ENCODE measurements at places on chromosomes 4 and X.

DNA sequence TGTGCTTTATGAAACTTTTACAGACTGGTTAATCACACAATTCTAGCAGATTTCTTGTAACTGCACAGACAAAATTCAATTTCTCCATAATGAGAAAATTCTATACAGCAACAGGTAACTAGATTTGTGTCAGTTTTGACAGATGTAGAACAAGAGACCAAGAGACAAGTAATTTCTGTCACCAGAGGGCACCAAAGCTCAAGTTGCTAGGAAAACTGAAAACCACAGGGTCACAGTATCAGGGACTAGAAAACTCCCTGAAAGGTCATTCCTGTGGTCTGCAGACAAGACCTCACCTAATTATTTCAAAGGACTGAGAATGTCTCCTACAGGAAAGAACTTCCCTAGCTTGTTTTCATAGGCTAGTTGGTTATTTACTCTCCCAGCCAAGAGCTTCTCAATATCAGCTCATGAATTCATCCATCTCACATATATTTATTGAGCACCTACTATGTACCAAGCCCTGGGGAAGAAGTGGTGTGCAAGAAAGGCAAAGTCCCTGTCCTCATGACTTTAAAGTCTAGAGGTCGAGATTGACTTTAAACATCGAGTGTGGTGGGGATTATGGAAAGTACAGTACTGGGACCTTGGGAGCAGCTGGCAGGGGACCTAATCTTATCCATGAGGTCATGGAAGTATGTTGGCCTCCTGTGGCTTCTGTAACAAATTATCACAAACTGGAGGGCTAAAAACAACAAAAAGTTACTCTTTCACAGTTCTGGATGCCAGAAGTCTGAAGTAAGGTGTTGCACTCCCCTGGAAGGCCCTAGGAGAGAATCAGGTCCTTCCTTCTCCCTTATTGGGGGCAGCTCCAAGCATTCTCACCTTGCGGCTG is 47.8 kb upstream of the SETD7 start:
- DNase-seq: no peak

GRCh38 chr4:184471881-184472613 is 2.3 kb downstream of the IRF2 start:
- no peak for DNase-seq

DNA sequence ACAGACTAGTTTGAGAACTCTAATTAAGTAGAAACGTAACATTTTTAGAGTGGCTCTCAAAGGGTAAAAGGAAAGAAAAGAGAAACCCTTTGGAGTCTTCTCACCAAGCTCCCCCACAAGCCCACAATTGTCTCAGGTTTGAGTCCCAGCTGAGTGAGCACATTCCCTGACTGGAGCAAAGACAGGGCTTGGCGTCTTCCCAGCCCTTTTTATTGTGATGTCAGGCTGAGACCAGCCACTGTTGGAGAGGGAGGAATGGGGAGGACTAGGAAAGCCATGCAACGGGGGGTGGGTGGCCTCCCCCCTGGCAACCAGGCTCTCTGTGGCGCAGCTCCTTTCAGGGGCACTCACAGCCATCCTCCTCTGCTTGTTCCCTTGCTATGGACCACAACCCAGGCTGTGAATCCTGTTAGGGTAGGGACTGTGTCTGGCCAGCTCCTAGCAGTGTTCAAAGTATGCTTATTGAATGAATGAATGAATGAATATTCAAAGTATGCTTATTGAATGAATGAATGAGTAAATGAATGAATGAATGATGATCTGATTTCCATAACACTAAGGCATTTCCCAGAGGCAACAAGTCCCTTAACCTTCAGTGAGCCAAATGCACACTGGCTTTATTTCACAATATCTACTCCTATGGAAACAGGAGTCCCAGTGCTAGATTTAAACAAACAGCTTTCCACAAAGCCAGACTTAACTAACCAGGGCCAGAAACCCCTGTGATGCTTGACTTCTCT is 413.3 kb downstream of the MID1IP1 start:
- peak; percentile 59 for DNase-seq

DNA sequence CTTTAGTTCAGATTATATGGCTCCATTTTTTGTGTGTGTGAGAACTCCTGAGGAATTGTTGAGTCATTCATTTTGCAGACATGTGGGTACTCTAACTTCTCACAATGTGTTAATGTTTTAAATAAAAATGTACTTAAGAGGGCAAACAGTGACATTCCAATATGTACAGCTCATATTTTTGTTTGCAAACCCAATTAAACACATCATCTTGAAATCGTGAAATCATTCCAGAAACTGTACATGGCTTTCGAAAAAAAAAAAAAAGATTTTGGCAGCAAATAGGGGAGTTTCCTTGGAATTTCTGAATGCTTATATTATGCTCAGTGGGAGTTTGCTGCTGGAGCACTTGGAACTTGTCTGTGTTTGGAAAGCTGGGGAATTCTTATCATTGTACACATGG is 85.0 kb downstream of the HPGD start:
- DNase-seq: no peak

DNA sequence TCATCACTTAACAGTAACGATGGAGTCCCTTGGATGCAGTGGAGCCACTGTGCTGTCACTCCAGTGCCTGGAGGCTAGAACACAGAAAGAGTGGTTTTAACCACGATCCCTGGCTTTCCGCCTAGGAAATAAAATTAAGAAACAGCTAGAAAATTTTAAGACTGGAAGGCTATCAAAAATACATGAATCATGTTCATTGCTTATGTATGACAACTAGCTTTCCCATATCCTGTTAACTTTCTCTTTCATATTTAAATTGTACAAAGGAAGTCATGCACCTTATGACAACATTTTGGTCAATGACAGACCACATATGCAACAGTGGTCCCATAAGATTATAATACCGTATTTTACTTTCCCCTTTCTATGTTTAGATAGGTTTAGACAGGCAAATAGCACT is 115.1 kb downstream of the GALNTL6 start:
- DNase-seq: no peak

- no peak for DNase-seq
Observed at GRCh38 chr4:40812856-40813255, 63.1 kb downstream of the NSUN7 start.

- no peak for DNase-seq
Observed at GRCh38 chrX:3549411-3549911, 164.0 kb downstream of the PRKX start.

DNA sequence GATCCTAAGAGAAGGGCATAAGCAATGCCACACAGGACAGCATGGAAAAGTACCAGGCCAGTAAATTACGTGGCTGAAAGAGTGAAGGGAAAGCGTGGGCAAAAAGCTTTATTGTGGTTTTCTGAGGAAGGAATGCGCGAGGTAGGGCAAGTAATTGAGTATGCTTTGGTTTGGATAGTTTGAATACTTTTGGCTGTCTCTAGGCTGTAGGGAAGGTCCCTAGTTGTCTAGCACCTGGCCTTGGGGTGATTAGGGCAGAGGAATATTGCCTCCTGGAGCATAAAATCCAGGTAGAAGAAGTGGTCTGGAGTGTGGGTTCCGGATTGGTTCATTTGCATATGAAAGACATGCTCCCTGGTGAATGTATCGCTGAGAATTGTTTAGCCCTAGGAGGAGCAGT is 46.4 kb upstream of the NALF2 start:
- DNase-seq: no peak

GRCh38 chr4:70901607-70901983 is 574 bp upstream of the MOB1B start:
- DNase-seq: no peak

GRCh38 chr4:40507977-40508376 is 121.7 kb downstream of the RBM47 start:
- DNase-seq: no peak

GRCh38 chrX:9859711-9860555 is 73.7 kb downstream of the SHROOM2 start:
- no peak for DNase-seq

- no peak for DNase-seq
Observed at GRCh38 chr4:11710453-11711093, 281.9 kb upstream of the HS3ST1 start.

GRCh38 chr4:144818136-144818535 is 172.2 kb downstream of the HHIP start:
- DNase-seq: no peak

GRCh38 chr4:122746485-122746965 is 14.0 kb downstream of the BBS12 start:
- DNase-seq: no peak

DNA sequence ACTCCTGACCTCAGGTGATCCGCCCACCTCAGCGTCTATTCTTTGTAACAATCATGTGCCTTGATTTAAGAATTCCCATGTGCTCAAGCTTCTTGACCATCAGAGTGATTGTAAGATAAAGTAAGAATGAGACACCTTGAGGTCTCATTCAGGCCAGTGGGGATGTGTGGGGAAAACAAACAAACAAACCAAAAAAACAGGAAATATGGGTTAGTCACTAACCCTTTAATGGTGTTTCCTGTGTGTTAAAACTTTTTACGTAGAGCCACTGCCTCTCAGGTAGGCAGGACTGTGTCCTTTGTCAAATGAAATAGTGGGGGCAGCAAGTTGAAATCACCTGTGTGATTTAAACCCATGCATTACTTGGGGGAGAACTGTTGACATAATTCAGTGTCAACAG is 91.5 kb upstream of the DHRSX start:
- no peak for DNase-seq

DNA sequence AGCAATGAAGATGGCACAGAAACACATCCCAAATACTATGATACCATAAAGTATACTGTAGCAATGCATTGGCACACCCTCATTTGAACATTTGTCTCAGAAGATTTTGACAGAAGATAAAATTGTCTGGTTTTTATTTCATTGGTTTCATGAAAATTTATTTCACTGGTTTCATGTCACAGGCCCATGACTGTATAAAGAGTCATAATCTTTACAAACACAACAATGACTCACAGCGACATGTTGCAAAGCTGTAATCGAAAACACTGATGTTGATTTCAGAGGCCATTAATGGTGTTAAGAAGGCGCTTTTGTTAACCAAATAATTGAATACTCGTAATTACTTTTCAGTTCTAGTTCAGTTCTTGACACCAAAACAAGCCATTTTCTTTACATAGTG is 8.1 kb upstream of the DTHD1 start:
- no peak for DNase-seq

DNA sequence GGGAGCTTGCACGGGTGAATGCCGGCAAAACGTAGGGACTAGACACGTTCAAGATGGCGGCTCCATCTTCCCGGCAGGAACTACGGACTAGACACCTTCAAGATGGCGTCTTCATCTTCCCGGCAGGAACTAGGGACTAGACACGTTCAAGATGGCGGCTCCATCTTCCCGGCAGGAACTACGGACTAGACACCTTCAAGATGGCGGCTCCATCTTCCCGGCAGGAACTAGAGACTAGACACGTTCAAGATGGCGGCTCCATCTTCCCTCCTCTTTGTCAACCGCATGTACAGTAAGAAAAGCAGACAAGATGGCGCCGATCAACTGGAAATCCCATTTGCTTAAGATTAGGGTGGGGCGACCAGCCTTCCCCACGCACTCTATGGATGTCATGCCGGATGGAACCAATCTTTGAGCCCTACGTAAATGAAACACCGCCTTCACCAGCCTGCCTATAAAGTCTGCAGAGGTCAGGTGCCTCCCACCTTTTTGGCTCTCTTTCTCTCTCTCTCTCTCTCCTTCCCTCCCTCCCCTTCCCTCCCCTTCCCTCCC is 222.4 kb downstream of the CRLF2 start:
- DNase-seq: peak; percentile 40

- DNase-seq: no peak
Observed at GRCh38 chrX:23849241-23849640, 58.5 kb downstream of the APOO start.

GRCh38 chr4:124431653-124432192 is 280.8 kb downstream of the ANKRD50 start:
- DNase-seq: no peak

GRCh38 chr4:109079731-109080130 is 222.7 kb downstream of the COL25A1 start:
- no peak for DNase-seq

GRCh38 chr4:10662937-10663336 is 21.6 kb downstream of the CLNK start:
- no peak for DNase-seq

GRCh38 chrX:17495052-17495451 is 120.1 kb downstream of the NHS start:
- DNase-seq: no peak

- DNase-seq: peak; percentile 25
Observed at GRCh38 chr4:59597536-59598329, 1602.4 kb upstream of the ADGRL3 start.

- no peak for DNase-seq
Observed at GRCh38 chr4:7183161-7183560, 9.2 kb upstream of the SORCS2 start.

- DNase-seq: no peak
Observed at GRCh38 chr4:86330961-86331742, 28.7 kb downstream of the MAPK10 start.

- no peak for DNase-seq
Observed at GRCh38 chr4:114399105-114399504, 199.5 kb upstream of the UGT8 start.
